Left ventricle myocardium superior (tissue), 1 donor: ENCODE measurements at places on chromosomes 16 and 17. TPM values are rescaled to one million over a fixed set of nuclear protein-coding genes. Genes with fewer than 3 reads are reported as not detected.

Gene LUC7L
- total RNA-seq: 25.4 TPM

Gene MT1M
- total RNA-seq: 6.8 TPM

Gene TTYH2
- 42.6 TPM for total RNA-seq

Gene CD300LF
- not detected for total RNA-seq

Gene CRHR1
- not detected for total RNA-seq

Gene KRT14
- total RNA-seq: not detected

Gene CCL8
- 0.40 TPM for total RNA-seq

Gene DHX40
- total RNA-seq: 20.9 TPM

Gene KRT40
- total RNA-seq: not detected

Gene CES2
- 103 TPM for total RNA-seq

Gene PIMREG
- total RNA-seq: not detected

Gene ADAM11
- total RNA-seq: 27.2 TPM

Gene KRT36
- not detected for total RNA-seq

Gene SYCE1L
- 2.1 TPM for total RNA-seq

Gene ADAP2
- total RNA-seq: 8.0 TPM
